OCI-LY7 (cell line): ENCODE measurements at places on chromosomes 11 and 22. TPM values are rescaled to one million over a fixed set of nuclear protein-coding genes. Genes with fewer than 3 reads are reported as not detected.

Gene XBP1
- total RNA-seq = 118 and 144 TPM in 2 replicates

Gene FBLN1
- not detected in 2 replicates for total RNA-seq

Gene OR4C3
- not detected in 2 replicates for total RNA-seq

Gene ZNRF3
- 3.1 and 3.9 TPM in 2 replicates for total RNA-seq

Gene MPZL3
- total RNA-seq = 5.8 and 6.9 TPM in 2 replicates

- peak; percentile 46 for DNase-seq
These were observed 104.5 kb upstream of the RAG2 start for GRCh38 chr11:36702330-36703054.

- no peak for DNase-seq
These were observed 1.9 kb upstream of the CHKA start for GRCh38 chr11:68122936-68123539.

- no peak for DNase-seq
These were observed 39.7 kb downstream of the RTL6 start for GRCh38 chr22:44458044-44459020.

DNA sequence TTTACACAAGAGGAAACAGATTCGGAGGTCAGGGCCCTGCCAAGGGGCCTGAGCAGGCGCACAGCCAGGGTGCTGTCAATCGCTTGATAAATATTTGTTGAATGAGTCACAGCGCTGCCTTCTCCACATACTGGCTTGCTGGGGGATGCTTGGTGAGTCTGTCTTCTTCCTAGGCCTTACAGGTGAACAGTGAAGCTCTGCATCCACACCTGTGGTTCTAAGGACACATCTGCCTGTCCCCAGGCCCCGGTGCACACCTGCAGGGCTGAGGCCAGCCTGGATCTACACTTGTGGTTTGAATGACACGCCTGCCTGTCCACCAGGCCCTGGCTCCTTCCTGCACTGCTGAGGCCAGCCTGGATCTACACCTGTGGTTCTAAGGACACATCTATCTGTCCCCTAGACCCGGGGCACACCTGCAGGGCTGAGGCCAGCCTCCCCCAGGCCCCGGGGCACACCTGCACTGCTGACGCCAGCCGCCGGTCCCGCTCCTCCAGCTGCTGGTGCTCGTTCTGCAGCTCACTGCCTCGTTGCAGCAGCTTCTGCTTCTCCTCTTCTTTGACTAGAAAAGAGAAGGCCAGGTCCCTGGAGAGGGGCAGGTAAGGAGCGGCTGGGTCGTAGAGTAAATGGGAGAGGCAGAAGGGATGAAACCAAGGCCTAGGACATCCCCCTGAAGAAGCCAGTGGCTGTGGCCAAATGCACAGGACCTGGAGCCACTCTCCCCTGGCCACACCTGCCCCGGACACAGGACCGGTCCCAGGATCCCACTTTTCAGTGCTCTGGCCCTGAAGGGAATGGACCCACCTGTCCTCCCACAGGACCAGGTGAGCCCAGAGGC lies 124.6 kb downstream of the PHF21B start:
- no peak for DNase-seq

- DNase-seq = no peak
These were observed 112.9 kb downstream of the DSCAML1 start for GRCh38 chr11:117684111-117684510.

GRCh38 chr22:30485362-30485988 lies 13.7 kb upstream of the SEC14L3 start:
- DNase-seq = peak; percentile 59

DNA sequence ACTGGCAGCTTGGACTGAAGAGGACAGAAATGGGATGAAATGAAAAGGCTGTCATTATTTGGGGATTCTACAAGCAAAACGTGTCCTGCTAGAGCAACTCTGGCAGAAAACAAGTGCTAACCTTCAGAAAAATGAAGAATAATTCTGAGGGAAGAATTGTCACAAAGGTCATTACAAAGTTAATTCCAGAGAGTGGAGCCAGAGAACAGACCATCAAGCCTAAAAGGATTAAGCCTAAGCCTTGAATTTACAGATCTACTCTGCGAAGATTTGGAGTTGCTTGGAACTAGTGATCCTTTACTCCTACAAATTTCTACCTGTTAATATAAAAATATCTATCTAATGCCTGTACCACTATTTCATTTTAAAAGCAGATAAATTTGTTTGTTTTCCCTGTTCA lies 1077.3 kb upstream of the CNTN5 start:
- DNase-seq = no peak
